Liver (tissue), 10 donors: ENCODE measurements at places on chromosomes 5 and 9.

DNA sequence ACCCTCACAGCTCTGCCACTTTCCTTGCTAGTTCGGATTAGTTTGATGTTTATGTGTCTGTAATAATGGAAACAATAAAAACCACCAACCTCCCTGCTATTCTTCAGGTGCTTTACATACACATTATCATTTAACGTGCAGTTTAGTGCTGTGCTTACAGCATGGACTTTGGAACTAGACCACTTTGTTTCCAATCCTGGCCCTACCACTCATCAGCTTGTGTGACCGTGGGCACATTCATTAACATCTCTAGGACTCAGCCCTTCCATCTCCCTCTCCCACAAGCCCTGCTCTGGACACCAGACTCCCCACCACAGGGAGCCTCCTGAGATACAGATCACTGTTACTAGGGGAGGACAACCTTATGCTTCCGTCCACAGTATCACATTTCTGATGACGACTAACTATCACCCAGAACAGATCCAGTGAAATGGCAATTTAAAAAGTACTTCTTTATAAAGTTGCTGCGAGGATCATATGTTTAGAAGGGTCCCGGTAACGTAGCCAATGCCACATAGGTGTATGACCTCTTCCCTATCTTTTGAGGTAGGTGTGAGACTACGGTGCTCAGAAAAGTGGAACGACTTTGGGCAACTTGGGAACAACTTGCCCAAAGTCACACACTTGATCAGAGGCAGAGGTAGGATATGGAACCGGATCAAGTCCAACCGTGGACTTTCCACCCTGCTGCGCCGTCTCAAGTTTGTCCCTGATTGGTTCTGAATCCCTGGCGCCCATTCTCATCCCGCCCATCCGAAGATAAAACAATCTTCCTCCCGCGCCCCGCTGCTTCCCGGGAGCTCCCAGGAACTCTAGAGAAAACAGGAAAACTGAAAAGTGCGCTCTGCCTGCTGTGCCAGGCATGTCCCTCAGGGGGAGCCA lies 132.4 kb upstream of the NIPBL start:
- no peak for DNase-seq

DNA sequence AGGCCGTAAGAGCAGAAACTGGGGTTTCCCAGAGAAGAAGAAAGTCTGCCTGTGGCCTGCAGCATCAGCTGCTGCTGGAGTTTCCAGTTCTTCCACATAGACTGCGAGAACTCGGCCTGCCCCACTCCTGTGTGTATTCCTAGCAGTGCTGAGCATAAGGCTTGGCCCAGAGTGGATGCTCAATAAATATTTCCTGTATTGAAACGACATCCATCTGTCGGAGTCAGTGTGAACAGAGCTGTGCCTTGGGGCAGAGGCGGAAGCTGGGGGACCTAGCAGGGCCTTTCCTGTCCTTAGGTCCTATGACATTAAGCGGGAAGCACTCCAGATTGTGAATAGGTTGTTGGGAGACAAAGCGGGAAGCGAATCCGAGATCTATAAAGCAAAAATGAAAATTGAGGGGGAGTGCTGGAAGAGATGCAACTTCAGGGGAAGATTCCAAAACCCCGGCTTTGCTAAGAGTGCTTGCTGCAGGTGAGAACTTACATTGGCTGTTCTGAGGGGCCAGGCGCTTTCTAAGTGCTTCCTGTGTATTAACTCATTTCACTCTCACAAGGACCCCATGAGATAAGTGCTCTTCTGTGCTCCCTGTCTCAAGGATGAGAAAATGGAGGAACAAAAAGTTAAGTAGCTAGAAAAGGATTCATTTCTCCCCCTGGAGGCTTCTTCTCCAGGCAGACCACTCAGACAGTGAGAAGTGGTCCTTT lies 76.1 kb upstream of the CXCL14 start:
- DNase-seq = no peak

DNA sequence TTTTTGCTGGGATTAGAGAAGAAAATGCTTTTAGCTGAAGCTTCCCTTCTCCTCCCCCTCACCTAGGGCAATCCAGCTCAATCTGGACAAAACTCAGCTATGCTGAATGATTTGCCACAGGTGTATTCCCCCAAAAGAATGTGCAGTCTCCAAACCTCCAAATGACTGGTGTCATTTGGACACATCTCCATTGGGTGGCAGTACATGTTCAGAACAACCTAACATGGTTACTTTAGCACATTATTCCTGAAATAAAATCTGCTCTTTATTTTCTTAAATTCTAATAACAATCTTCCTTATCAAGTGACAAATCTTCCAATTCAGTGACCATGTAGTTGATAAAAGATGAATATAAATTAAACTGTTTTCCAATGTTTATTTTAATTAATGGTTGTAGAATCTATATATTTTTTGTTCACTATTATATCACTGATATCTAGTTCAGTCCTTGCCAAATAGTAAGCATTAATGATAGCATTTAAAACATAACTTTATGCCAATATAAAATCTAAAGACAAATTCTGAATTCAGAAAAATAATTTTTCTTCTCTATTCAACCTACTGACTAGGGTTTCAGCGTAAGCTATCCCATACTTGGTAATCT lies 61.3 kb upstream of the MOCS2 start:
- no peak for DNase-seq

DNA sequence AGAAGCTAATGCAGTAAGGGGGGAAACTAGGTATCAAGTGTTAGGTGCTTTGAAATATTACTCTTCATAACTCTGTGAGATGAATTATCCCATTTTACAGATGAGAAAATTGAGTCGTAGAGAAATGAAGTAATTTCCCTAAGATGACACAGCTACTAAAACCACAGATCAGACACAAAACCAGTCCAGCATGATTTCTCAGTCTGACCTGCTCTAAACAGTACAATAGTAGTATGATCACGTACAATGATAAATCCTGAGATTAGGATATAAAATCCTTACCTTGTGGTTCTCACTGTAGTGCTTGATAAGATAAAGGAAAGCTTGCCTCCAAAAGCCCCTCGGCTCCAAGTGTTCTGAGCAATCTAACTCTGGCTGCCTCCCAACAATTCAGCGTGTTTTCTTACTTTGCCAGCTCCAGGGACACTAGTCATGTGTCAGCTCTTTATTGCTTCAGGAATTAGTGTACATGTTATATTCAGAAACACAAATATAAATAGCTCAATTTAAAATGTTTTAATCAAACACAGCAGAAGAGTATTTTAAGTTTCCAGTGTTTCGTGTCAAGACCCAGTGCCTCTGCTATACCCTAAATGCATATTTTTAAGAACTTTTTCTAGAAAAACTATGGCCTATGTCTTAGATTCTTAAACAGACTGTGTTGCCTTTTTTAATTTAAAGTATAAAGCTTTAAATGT lies 243.6 kb downstream of the DENND1A start:
- DNase-seq = no peak

GRCh38 chr5:10578293-10578665 lies 14.4 kb downstream of the ANKRD33B start:
- DNase-seq = no peak

DNA sequence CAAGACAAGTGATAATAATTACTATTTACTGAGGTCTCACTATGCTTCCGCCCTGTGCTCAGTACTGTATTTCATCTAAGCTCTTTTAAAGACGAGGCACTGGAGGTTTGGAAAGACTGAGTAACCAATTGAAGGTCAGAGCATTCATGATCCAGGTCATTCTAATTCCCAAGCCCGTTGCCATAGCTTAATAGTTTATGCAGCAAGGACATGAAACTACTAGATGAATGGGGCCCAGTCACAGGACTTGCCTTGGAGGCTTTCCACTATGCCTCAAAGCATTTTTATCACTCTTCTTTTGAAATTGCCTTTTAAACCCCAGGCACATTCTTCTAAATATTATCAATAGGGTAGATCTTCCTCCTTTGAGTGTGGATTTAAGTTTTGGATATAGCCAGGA lies 17.2 kb upstream of the NFIB start:
- no peak for DNase-seq

- no peak for DNase-seq
Observed at GRCh38 chr5:72234868-72235267, 85.2 kb downstream of the MRPS27 start.
